Brain pericyte (primary cell): ENCODE measurements at places on chromosomes 12 and 14.

DNA sequence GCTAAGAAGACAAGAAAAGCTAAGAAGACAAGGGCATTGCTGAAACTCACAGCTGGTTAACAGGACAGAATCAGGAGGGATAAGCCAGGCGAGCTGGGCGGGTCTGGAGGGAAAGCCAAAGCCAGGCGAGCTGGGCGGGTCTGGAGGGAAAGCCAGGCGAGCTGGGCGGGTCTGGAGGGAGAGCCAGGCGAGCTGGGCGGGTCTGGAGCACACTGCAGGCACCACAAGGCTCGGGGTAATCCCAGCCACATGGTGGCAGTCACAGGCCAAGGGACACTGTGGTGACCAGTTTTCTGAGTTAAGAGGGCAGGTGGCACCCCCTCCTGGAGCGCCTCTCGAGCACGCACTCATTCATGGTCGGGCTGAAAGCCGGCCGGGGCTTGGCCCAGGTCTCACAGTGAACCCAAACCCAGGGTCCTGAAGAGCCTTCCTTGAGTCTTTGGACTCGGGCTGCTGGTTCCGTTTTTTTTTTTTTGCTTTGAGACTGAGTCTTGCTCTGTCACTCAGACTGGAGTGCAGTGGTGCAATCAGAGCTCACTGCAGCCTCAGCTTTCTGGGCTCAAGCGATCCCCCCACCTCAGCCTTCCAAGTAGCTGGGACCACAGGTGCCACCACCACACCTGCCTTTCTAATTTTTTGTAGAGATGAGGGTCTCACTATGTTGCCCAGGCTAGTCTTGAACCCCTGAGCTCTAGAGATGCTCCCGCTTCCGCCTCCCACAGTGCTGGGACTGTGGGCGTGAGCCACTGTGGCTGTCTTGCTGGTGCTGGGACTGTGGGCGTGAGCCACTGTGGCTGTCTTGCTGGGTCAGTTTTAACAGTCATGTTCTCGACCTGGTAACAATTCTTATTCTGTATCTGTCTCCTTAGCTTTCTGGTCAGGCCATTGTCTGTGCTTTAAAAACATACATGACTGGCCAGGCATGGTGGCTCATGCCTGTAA, 40.2 kb downstream of the HSP90AA1 start:
- DNase-seq = no peak

DNA sequence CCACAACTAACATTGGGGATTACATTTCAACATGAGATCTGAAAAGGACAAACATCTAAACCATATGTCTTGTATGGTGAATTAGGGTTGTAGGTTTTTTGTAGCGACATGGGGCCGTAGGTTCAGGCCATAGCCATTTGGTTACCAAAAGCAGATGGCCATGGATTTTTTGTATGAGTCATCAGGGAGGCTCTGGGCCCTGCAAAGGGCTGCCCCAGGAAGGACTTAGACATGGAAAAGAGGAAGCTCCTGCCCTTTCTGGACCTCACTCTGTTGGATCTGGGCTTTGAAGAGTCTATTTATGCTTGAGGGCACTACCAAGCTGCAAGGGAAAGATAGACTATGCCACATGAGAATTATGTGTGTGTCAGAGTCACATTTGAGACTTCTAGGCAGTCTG, 89.3 kb upstream of the DHRS4 start:
- no peak for DNase-seq

- no peak for DNase-seq
These were observed 181.6 kb upstream of the GZMB start for GRCh38 chr14:24815543-24815942.

DNA sequence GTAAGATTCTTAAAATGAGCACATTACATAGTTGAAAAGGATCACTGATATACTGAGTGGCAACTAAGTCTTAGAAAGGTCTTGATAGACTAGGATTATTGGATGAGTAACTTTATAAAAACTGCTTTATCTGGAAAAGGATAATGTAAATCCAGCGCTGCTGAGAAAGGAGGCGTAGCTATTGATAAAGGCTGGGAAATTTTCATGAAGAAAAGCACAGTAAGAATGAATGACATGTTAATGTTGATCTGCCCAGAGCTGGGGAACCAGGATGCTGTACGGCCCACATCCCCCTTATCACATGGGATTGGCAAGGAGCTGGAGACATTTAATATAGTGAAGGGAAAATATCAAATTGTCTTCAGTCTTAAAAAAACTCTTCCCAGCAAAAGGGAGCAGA, 174.0 kb downstream of the APAF1 start:
- no peak for DNase-seq

- peak; percentile 47 for DNase-seq
These were observed 17.5 kb downstream of the RAD51B start for GRCh38 chr14:67837011-67837624.

- no peak for DNase-seq
These were observed 7.2 kb downstream of the EFCAB11 start for GRCh38 chr14:89947344-89947743.
